ENCODE measurements at places on chromosomes 3 and 15.

DNA sequence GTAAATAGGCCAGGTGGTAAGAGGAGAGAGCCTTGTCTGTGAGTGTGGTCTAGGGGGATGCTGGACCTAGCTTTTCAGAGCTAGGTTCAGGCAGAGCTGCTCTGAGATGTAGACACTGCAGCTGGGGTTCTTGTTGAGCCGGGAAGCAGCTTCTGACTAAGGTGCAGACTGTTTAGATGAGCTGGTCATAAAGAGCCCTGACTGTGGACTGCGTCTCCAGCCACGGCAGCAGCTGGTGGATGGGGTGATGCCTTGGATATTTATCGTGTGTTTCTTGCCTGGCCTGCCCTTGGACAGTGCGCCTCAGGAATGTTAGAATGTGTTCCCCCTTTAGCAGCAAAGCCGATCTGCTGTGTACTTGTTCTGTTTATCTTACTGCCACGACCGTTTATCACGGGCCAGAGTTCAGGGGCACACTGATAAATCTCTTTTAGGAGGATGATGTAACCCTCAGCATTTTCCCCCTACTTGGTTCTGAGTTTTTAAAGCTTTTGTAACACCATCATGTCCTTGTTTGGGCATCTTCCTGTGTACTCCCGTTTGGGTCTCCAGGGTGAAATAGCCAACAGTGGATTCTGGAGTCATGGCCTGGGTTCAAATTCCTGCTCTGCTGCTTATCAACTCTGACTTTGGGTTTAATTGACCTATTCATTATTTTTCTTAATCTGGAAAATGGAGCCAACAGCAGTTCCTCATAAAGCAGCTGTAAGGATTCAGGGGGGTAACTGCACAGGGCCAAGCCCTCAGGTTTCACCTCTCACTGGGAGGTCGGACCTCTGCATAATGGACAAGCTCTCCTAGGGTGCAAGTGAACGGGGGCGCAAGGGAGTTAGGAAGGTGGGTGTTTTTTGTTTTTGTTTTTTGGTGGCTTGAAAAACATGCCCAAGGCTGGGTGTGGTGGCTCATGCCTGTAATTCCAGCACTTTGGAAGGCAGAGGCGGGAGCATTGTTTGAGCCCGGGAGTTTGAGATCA lies 51.4 kb downstream of the FLNB start:
- no peak for DNase-seq

DNA sequence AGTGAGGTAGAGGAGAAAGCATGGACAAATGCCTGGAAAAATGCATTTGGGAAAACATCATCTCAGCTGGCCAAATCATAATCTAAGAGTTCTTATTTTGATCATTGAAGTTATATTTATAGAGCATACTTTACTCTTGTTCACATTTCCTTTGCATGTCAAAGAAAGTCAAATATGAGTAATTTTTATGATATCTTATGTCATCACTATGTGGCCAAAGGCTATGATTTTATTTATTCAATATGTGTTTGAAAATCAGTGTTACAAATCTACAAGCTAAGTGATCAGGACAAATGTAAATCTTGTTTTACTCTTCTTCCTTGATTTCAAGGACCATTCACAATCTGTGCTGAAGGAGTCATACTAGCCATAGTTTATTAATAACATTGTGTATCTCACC lies 237.2 kb upstream of the DPH6 start:
- DNase-seq = no peak

GRCh38 chr3:87615506-87615905 lies 339.1 kb upstream of the POU1F1 start:
- DNase-seq = no peak

GRCh38 chr3:123286308-123287023 lies 84.7 kb downstream of the SEC22A start:
- DNase-seq = peak; percentile 16

GRCh38 chr15:99433757-99434450 lies 131.9 kb upstream of the MEF2A start:
- DNase-seq = no peak

DNA sequence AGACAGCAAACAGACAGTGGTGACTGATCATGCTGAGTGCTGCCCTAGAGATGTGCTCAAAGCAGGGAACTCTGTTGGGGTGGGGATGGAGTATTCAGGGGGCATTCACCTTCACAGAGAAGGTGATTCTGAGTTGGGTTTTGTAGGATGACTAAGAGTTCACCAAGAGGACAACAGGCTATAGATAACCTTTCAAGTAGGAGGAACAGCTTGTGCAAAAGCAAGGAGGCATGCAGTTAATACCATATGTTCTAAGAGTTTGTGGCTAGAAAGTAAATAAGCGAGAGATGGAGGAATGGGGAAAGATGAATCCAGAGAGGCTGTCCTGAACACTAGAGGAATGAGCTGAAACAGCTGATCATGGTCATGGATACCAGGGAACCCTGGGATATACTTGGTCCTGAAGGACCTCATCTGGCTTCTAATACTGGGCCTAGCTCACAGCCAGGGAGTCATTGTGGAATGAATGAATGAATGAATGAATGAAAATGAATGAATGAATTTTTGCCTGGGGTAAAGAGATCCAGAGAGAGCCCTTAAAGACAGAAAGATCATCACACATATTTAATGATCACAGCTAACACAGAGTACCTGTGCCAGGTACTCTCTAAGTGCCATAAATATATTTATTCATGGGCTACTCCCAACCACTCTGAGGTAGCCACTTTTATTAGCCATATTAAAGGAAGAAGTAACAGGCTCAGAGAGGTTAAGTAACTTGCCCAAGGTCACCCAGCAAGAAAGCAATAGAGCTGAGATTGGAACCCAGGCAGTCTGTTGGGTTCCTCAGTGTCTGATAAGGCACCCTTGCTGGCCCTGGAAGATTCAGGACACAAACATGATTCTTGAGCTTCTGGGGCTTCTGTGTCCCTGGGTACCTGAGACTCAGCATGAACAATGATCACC lies 22.0 kb downstream of the SMAD6 start:
- no peak for DNase-seq

DNA sequence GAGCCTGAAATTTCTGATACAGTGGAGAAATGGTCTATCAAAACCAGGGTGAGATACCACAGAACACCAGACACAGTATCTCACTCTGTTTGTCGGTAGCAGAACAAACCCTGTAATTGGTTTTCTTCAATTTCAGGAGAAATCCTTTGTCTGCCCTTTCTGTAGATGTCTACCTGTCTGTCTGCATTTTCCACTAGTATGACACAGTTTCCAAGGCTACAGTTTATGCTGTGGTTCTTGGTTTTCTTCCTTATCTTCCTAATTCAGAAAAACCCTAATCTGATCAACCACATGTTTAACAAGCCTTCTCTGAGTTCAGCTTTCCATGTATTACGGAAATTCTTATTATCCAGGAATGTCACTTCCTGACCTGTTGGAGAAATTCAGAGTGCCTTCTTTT lies 70.8 kb downstream of the SCN11A start:
- DNase-seq = no peak
